ENCODE measurements at places on chromosomes 7 and 10. TPM values are rescaled to one million over a fixed set of nuclear protein-coding genes. Genes with fewer than 3 reads are reported as not detected.

The GSAP gene
- 9.2 TPM for total RNA-seq

The SVOPL gene
- total RNA-seq: not detected

The CALHM3 gene
- total RNA-seq: not detected

The ANKRD22 gene
- total RNA-seq: 9.2 TPM

The DAGLB gene
- total RNA-seq: 22.0 TPM

The CNPY1 gene
- total RNA-seq: not detected

The PSMC2 gene
- 182 TPM for total RNA-seq

The ANKRD61 gene
- 0.48 TPM for total RNA-seq

The POLR2J gene
- 17.4 TPM for total RNA-seq

The SPDYE1 gene
- total RNA-seq: not detected

The MMRN2 gene
- total RNA-seq: 3.9 TPM

The VWA2 gene
- total RNA-seq: 6.8 TPM

The NACAD gene
- 0.96 TPM for total RNA-seq

The PIK3CG gene
- total RNA-seq: under 0.01 TPM

The COL13A1 gene
- 0.72 TPM for total RNA-seq

The SEMA3C gene
- total RNA-seq: 267 TPM

The TFR2 gene
- 1.3 TPM for total RNA-seq

The NRP1 gene
- total RNA-seq: 24.5 TPM

The GPR26 gene
- not detected for total RNA-seq

The SLC26A3 gene
- not detected for total RNA-seq

The HTRA1 gene
- 121 TPM for total RNA-seq

The WNT8B gene
- not detected for total RNA-seq

The MKX gene
- 0.43 TPM for total RNA-seq

The CRPPA gene
- 0.96 TPM for total RNA-seq

The FASTK gene
- total RNA-seq: 78.1 TPM

The CCDC186 gene
- total RNA-seq: 14.1 TPM

The CFAP46 gene
- total RNA-seq: not detected

The OPN1SW gene
- not detected for total RNA-seq

The TLX1 gene
- under 0.01 TPM for total RNA-seq

The INA gene
- not detected for total RNA-seq

The LIPK gene
- total RNA-seq: 0.48 TPM

The HOXA10 gene
- 2.2 TPM for total RNA-seq

The EPHB6 gene
- total RNA-seq: 0.72 TPM

The PLAC9 gene
- not detected for total RNA-seq

The ATOH7 gene
- not detected for total RNA-seq

The FAM25A gene
- 10.8 TPM for total RNA-seq

The COX19 gene
- total RNA-seq: 11.5 TPM

The HMX2 gene
- not detected for total RNA-seq

The CYP2C8 gene
- not detected for total RNA-seq

The MUC3A gene
- total RNA-seq: not detected

The C10orf67 gene
- not detected for total RNA-seq

The TBXAS1 gene
- total RNA-seq: 3.9 TPM

The SPDYE6 gene
- total RNA-seq: not detected

The CDH23 gene
- total RNA-seq: not detected
